ENCODE measurements at places on chromosomes 2 and 18. TPM values are rescaled to one million over a fixed set of nuclear protein-coding genes. Genes with fewer than 3 reads are reported as not detected.
A peak's percentile ranks its signal among the peaks of the same experiment; 100 is the strongest.

GRCh38 chr2:37456479-37456878 is 112.0 kb downstream of the QPCT start:
- no peaks in the 10 kb centered on the region for H3K27me3 ChIP-seq
- peaks cover 16% of the 10 kb centered on the region for H3K4me1 ChIP-seq
- H3K36me3 ChIP-seq = no peaks in the 10 kb centered on the region
- H3K4me3 ChIP-seq = no peak overlapping the region
- H3K27ac ChIP-seq = no peak overlapping the region

DNA sequence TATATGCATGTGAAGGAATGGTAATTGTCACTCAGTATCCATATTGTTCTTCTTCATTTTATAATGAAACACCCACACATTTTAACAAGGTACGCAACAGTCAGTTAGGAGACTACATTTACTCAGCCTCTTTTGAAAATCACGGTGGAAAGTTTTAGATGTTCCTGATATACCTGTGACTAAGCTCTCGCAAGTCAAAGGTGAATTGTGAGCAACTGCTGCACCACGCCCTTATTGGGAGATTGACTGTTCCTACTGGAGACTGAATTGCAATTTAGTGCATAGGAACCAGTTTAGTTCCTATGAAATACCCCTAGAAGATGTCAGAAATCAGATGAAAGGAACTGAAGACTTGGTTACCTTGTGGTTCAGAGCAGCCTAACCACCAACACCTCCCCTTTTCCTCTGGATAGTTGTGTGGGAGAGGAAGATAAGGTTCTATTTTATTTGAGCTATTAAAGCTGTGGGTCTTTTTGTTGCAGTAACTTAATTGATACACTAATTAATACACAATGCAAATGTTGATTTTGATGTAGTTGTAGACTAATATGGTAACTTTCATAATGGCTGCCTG is 1280.5 kb upstream of the CDH2 start:
- no peak overlapping the region for H3K4me3 ChIP-seq
- no peaks in the 10 kb centered on the region for H3K4me1 ChIP-seq

DNA sequence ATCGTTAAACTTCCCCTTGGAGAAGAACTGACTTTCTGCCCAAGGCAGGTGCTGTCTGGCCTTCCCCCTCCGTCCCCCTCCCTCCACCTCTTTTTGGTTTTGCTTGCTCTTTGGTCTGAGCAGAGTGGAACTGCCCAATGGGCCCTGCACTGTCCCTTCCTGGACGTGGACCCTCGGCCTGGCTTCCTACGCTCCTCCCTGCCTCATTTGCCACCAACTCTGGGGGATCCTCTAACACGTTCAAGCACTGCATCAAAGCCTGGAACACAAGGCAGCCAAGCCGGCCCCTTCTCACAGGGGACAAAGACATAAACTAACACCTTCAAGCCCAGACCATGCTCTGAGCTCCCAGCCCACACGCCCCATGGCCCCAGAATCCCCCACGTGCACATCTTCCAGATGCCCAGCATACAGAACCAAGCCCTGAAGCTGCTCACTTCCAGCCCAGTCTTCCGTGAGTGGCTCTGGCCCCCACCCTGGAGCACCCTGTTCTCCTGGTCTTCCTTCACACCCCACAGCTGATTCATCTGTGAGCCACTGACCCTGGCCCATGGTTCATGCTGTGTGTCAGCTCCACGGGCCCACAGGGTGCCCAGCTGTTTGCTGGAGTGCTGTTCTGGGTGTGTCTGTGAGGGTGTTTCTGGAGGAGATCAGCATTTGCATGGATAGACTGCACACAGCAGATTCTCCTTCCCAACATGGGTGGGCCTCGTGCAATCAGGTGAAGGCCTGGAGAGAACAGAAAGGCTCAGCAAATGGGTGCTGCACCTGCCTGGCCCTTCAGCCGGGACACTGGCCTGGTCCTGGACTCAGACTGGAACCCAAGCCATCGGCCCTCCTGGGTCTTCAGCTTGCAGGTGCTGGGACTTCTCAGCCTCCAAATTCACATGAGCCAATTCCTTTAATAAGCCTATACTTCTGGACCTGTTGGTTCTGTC is 247.1 kb upstream of the SALL3 start:
- peaks cover 3% of the 10 kb centered on the region for H3K4me1 ChIP-seq
- no peak overlapping the region for H3K27ac ChIP-seq
- peaks cover 12% of the 10 kb centered on the region for H3K27me3 ChIP-seq
- peak; percentile 48 for DNase-seq

Gene OSBPL6
- 6.9 TPM for total RNA-seq

GRCh38 chr2:73000808-73001570 is 70.5 kb downstream of the SFXN5 start:
- no peak overlapping the region for H3K4me3 ChIP-seq
- peak overlapping the region; percentile 29 for H3K27ac ChIP-seq
- DNase-seq = no peak
- H3K36me3 ChIP-seq = peaks cover 4% of the 10 kb centered on the region
- peaks cover 1% of the 10 kb centered on the region for H3K4me1 ChIP-seq
- no peaks in the 10 kb centered on the region for H3K27me3 ChIP-seq

Gene CCDC138
- total RNA-seq = 27.9 TPM

DNA sequence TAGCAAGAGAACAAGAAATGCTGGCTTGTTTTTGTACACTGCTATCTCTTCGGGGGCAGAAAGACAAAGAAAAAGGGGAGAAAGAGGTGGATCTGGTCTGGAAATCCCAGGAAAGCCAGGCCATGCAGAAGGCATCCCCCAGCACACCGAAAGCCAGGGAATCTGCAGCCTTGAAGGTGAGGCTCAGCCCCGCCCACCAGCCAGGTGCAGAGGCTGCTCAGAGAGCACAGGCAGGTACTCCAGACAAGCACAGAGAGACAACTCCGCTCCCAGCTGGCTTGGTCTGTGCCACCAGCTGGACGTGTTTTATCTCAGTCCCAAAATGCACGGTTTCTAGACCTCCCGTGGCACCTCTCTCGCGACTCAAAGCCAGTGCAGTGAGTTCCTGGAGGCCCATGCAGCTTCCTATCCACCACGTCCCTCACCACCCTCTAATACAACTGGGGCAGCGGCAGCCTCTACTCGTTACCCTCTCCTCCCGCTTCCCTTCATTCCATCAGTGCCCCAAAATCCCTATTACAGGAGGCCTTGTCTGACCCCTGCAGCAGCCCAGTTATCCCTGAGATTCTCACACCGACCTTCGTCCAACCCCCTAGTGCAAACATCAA is 62.8 kb downstream of the HDAC4 start:
- H3K27ac ChIP-seq = peak overlapping the region; percentile 53
- H3K4me1 ChIP-seq = peaks cover 21% of the 10 kb centered on the region
- peaks cover 14% of the 10 kb centered on the region for H3K36me3 ChIP-seq
- DNase-seq = no peak
- H3K4me3 ChIP-seq = no peak overlapping the region

- H3K4me1 ChIP-seq = peaks cover 4% of the 10 kb centered on the region
- no peak for DNase-seq
- H3K27ac ChIP-seq = no peak overlapping the region
- no peak overlapping the region for H3K4me3 ChIP-seq
- H3K36me3 ChIP-seq = no peaks in the 10 kb centered on the region
- peaks cover 4% of the 10 kb centered on the region for H3K27me3 ChIP-seq
These were observed 456.4 kb downstream of the SETBP1 start for GRCh38 chr18:45137087-45137419.

GRCh38 chr2:208479342-208479741 is 72.8 kb downstream of the PTH2R start:
- no peaks in the 10 kb centered on the region for H3K27me3 ChIP-seq
- no peak overlapping the region for H3K4me3 ChIP-seq
- DNase-seq = no peak
- H3K27ac ChIP-seq = no peak overlapping the region
- H3K4me1 ChIP-seq = no peaks in the 10 kb centered on the region

Gene TUBA3D
- total RNA-seq = not detected

- no peak overlapping the region for H3K4me3 ChIP-seq
- no peak for DNase-seq
- no peaks in the 10 kb centered on the region for H3K4me1 ChIP-seq
- no peak overlapping the region for H3K27ac ChIP-seq
These were observed 23.9 kb downstream of the CLIP4 start for GRCh38 chr2:29139152-29139551.

GRCh38 chr2:19158896-19159295 is 199.5 kb downstream of the OSR1 start:
- H3K4me1 ChIP-seq = no peaks in the 10 kb centered on the region
- H3K27me3 ChIP-seq = no peaks in the 10 kb centered on the region
- H3K4me3 ChIP-seq = no peak overlapping the region
- H3K27ac ChIP-seq = no peak overlapping the region
- no peak for DNase-seq

GRCh38 chr18:55319459-55320193 is 268.4 kb downstream of the TCF4 start:
- DNase-seq = no peak
- H3K36me3 ChIP-seq = no peaks in the 10 kb centered on the region
- H3K4me1 ChIP-seq = peaks cover 34% of the 10 kb centered on the region

GRCh38 chr2:221731432-221732145 is 159.5 kb upstream of the EPHA4 start:
- H3K4me1 ChIP-seq = no peaks in the 10 kb centered on the region
- H3K27ac ChIP-seq = no peak overlapping the region
- H3K4me3 ChIP-seq = no peak overlapping the region
- H3K27me3 ChIP-seq = peaks cover 4% of the 10 kb centered on the region
- no peaks in the 10 kb centered on the region for H3K36me3 ChIP-seq

Gene FAM237A
- total RNA-seq = not detected

- H3K4me3 ChIP-seq = no peak overlapping the region
- no peaks in the 10 kb centered on the region for H3K36me3 ChIP-seq
- peaks cover 3% of the 10 kb centered on the region for H3K27me3 ChIP-seq
- no peaks in the 10 kb centered on the region for H3K4me1 ChIP-seq
- DNase-seq = no peak
- H3K27ac ChIP-seq = no peak overlapping the region
These were observed 81.5 kb upstream of the TEX51 start for GRCh38 chr2:126817172-126817571.

DNA sequence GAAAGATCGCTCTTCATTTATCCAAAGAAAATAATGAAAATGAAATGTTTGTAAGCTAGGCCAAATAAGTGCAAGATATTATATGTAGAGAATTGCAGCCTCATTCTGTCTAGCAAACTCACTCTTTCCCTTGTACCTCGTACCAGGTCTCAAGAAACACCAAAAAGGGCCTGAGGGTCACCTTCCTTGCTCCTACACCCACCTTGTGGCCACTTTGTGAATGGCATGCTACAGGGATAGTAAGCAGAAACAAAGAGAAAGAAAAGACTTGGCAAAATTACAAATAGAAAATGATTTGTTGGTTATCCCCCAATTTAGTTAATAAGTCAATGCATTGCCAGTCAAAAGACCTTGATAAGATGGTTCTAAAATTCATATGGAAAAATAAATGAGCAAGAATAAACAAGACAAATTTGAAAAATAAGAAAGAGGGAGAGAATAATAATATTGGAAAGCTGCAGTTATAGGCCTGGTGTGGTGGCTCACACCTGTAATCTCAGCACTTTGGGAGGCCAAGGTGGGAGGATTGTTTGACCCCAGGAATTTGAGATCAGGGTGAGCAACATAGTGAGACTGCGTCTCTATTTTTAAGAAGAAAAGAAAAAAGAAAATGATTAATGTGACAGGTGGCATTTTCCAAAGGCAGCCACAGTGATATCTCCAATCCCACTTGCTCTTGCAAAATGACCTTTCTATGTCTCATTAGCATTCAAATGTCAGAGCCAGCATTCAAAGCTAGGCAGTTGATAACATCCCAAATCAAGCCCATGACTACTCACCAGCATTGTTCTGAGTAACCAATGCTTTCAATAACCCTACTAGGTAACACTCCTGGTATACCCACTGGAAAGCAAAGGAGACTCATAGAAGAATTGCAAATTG is 38.8 kb upstream of the BMP10 start:
- H3K36me3 ChIP-seq = no peaks in the 10 kb centered on the region
- DNase-seq = no peak
- H3K4me3 ChIP-seq = no peak overlapping the region
- peaks cover 3% of the 10 kb centered on the region for H3K4me1 ChIP-seq

DNA sequence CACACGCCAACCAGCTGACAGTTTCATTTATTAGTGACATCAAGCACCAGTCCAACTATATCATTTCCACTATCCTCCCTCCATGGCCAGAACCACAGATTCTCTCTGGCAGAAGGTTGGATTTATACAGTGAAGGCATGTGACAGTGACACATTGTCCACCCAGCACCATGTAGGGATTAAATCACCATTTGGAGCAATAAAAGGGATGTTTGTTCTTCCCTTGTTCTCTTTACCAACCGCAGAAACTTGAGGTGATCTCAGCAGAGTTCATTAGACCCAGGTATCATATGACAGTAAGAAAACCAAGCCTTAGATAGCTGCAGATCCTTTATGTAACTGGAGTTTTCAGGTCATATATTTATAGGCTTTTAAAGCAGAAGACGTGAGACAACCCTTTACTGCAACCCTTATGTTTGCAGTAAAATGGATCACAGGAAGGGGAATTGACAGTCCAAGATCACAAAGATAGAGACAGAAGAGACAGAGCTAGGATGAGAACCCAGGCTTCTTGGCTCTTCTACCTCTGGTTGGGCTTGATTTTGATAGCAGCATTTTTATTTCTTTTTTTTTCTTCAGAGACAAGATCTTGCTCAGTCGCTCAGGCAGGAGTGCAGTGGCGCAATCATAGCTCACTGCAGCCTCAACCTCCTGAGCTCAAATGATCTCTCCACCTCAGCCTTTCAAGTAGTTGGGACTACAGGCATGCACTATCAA is 80.1 kb downstream of the XDH start:
- H3K27ac ChIP-seq = no peak overlapping the region
- no peak for DNase-seq
- H3K27me3 ChIP-seq = peaks cover 28% of the 10 kb centered on the region
- no peak overlapping the region for H3K4me3 ChIP-seq

- H3K4me3 ChIP-seq = no peak overlapping the region
- no peaks in the 10 kb centered on the region for H3K36me3 ChIP-seq
- no peak for DNase-seq
- H3K27me3 ChIP-seq = peaks cover 41% of the 10 kb centered on the region
- no peaks in the 10 kb centered on the region for H3K4me1 ChIP-seq
- no peak overlapping the region for H3K27ac ChIP-seq
These were observed 86.0 kb downstream of the VWA3B start for GRCh38 chr2:98172951-98173350.

DNA sequence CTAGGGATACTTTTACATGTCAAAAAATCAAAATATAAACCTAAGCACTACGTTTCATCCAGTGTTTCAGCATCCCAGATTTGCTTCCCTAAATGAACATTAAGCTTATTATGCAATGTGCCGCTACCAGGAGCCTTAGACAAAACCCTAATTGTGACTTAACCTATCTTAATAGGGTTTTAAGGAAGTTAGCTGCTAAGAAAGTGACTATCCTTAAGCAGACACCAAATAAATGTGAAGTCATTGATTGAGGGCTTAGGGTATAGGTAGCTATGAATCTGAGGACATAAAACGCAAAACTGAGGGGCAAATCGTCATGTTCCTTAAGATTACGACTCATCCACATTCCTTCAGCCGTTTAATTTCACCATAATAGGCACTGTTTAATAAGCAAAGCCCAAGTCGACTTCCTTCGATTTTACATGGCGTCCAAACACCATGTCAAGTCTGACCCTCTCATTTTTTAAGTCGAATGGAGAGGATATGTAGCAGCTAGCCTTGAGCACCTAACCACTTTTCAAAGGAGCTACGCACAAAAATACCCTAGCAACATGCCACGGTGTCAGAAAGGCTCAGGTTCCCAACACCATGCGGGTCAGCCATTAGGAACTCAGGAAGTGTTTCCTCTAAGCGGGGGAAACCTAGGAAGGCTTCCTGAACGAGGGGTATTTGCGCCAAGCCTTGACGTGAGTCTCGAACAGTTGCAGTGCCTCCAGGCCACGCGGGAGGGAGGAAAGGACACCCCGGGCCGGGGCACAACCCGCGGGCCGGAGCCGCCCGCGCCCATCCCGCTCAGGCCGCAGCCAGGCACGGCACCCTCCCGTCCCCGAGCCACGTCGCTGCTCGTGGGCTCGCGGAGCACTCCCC is 1.0 kb downstream of the HDLBP start:
- H3K4me1 ChIP-seq = peaks cover 45% of the 10 kb centered on the region
- peak overlapping the region; percentile 100 for H3K4me3 ChIP-seq
- peak overlapping the region; percentile 100 for H3K27ac ChIP-seq
- no peak for DNase-seq
- peaks cover 4% of the 10 kb centered on the region for H3K27me3 ChIP-seq
- peaks cover 20% of the 10 kb centered on the region for H3K36me3 ChIP-seq

Measured in type B pancreatic cell (in vitro differentiated cells).